ENCODE measurements at places on chromosomes 1 and 21.

DNA sequence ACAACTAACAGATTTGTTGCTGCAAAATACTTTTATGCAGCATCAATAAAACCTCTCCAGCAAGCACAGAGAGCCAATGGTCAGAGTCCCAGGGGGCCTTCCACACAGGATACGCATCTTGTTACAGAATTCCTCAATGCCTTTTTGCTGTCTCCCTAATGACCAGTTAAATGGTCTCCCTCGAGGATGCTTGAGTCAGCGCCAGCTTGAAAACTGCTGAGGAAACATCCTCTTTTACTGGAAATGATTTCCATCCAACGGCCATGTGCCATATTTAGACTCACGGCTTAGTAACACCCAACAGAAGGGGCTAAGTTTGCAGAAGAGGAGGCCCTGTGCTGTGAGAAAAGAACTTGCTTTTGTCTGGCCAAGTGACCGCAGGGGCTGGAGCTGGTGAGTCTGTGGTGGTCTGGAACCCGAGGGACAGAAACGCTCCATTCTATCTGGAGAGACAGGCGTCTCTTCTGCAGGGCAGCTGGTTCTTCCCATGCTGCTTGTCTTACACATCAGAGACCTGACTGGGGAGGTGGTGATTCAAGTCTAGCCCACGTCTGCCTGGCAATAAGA lies 496.4 kb downstream of the SETD4 start:
- no peak for DNase-seq

- DNase-seq: no peak
These were observed 71.3 kb upstream of the CNTN2 start for GRCh38 chr1:204971517-204972336.

GRCh38 chr1:44220001-44220751 lies 6.9 kb downstream of the DMAP1 start:
- no peak for DNase-seq

DNA sequence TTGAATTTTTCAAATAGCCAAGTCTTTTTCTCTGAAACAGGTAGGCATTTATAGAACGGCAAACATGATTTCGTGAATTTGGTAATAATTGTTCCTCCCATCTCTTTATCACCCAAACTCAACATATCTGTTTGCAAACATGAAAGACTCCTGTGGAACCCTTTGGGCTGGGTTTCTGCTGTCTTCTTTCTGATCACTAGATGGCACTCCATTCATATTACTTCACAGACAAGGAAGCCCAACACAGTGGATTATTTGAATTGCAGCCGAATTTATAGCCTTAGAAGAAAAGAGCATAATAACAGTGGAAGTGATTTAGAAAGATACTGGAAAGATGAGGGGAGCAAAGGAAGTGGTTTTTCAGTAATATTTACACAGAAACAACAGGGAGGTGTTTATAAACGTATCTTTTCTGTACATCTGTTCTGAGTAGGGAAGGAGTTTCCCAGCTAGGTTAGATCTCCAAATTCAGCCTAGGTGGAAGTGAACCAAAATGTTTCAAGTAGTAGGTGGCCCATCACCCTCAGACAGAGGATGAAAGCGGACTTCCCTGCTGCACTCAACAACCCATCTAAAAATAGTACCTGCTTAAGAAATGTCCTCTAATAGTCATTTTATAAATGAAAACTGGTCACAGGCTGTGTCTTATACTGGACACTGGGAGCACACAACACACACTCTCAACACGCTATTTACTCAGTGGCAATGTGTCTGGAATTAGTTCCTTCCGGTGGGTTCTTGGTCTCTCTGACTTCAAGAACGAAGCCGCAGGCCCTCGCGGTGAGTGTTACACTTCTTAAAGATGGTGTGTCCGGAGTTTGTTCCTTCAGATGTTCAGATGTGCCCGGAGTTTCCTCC lies 67.6 kb downstream of the MAP3K21 start:
- DNase-seq: peak; percentile 76

- DNase-seq: no peak
These were observed 6.6 kb downstream of the IFFO2 start for GRCh38 chr1:18949686-18950400.

DNA sequence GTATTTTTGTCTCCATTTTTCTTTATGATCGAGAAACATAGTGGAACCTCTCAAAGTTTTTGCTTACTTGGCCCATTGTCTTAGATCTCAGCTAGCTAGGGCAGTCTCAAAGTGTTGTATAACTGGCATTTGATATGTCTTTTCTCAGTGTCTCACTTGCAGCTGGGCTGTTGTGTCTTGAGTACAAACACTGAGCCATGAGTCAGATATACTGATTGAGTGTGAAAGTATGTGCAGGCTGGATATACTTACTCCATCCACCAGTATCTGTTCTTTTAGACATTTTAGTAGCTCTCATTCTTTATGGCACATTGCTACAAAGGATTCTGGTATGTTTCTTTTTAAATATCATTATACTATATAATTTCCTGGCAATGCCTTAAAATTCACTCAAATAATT lies 14.3 kb upstream of the GPR52 start:
- no peak for DNase-seq

GRCh38 chr21:31531967-31532366 lies 127.5 kb upstream of the SOD1 start:
- DNase-seq: no peak

GRCh38 chr1:173043253-173043652 lies 7.5 kb downstream of the TNFSF18 start:
- no peak for DNase-seq

GRCh38 chr1:233111731-233112130 lies 161.3 kb downstream of the NTPCR start:
- DNase-seq: no peak

GRCh38 chr1:212629450-212630157 lies 21.0 kb downstream of the ATF3 start:
- no peak for DNase-seq

GRCh38 chr1:67880056-67880601 lies 46.9 kb upstream of the GNG12 start:
- no peak for DNase-seq

- no peak for DNase-seq
These were observed 1442.6 kb upstream of the B3GALT2 start for GRCh38 chr1:194629011-194629410.

GRCh38 chr1:42335809-42336518 lies 929 bp upstream of the FOXJ3 start:
- no peak for DNase-seq

- DNase-seq: peak; percentile 29
These were observed 60.3 kb downstream of the STUM start for GRCh38 chr1:226608699-226609505.

DNA sequence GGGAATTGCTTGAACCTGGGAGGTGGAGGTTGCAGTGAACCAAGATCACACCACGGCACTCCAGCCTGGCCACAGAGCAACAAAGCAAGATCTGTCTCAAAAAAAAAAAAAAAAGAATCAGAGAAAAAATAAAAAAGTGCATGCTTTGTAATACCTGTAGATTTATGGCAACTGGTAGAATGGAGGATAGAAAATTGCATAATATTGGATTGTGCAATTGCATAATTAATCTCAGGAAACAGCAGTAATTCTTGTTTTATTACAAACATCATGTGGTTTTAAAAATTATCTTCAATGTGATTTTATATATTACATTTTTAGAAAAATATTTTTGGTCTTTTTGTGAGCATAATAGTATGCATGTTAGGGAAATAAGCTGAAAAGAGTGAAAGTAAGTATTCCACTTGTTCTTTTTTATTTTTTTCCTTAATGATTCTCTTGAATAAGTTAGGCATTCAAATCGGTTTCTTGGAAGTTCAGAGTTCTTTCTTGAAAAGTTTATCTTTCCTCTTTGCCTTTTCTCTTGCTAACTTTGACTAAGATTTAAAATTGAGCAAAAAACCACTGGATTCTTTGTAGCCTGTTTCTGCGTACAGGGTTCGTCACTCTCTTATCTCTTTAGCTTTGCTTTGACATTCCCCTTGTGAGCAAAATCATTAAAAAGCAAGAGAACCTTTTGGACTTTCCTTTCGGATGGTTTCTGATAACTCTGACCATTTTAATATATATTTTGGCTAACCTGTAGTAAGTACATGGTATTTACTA lies 127.5 kb upstream of the ADAMTS5 start:
- no peak for DNase-seq

DNA sequence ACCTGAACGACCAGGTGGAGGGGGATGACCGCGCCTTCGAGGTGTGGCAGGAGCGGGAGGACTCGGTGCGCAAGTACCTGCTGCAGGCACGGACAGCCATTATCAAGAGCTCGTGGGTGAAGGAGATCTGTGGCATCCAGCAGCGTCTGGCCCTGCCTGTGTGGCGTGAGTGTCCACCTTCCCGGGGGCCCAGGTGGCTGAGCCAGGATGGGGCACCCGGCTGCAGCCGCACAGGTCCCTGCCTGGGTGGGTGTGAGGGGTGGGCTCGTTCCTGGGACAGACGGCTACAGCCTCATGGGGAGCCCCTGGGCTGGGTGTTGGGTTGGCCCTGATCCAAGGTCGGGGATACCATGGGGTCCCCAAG lies 65.2 kb downstream of the TRIM11 start:
- no peak for DNase-seq

GRCh38 chr1:76374086-76374485 lies 299.5 kb downstream of the ST6GALNAC3 start:
- no peak for DNase-seq

GRCh38 chr1:201169971-201170532 lies 15.8 kb upstream of the TMEM9 start:
- no peak for DNase-seq

- DNase-seq: peak; percentile 71
These were observed 3.7 kb downstream of the KAZN start for GRCh38 chr1:14602136-14602535.

- DNase-seq: peak; percentile 31
These were observed 116.9 kb downstream of the RGS7 start for GRCh38 chr1:241240069-241240468.

GRCh38 chr1:50724626-50725286 lies 235.3 kb downstream of the FAF1 start:
- no peak for DNase-seq

GRCh38 chr1:166888373-166889111 lies 12.5 kb upstream of the TADA1 start:
- DNase-seq: no peak

DNA sequence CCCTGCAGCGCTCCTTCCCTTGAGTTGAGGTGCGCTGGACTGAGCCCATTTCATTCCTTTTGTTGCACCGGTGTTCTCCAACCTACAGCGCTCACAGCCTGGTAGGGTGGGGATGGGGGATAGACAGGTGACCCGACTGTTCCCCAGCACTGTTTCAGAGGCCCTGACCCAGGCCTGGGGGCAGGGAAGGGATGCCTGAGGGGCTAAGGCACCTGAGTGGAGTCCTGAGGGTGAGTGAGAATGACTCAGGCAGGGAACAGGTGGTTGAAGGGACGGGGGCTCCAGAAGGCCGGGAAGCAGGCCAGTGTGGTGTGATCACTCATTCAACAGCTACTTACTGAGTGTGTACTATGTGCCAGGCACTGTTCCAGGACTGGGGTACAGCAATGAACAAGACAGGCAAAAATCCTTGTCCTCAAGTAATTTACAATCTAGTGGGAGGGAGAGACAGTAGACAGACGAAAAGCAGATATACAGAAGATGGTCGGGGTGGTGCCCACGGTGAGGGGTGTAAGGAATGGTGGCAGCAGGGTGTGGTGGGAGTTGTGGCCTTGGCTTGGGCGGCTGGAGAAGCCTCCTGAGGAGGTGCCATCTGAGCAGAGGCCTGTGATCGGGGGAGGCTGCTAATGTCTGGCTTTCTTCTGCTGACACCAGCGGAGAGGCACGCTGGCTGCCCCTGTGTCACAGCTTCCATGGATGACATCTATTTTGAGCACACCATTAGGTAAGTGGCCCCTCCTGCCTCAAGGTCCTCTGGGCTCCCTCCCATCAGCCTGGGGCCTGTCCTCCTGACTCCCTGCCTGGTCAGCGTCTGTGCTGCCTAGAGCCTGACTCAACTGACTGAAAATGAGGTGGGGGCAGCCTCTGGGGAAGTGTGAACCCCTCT lies 37.4 kb downstream of the ACOT11 start:
- DNase-seq: no peak

GRCh38 chr1:14836426-14837140 lies 238.1 kb downstream of the KAZN start:
- DNase-seq: no peak

- DNase-seq: no peak
These were observed 172.3 kb downstream of the LYPLAL1 start for GRCh38 chr1:219345953-219346352.
